ENCODE measurements at places on chromosomes 5 and 9.

DNA sequence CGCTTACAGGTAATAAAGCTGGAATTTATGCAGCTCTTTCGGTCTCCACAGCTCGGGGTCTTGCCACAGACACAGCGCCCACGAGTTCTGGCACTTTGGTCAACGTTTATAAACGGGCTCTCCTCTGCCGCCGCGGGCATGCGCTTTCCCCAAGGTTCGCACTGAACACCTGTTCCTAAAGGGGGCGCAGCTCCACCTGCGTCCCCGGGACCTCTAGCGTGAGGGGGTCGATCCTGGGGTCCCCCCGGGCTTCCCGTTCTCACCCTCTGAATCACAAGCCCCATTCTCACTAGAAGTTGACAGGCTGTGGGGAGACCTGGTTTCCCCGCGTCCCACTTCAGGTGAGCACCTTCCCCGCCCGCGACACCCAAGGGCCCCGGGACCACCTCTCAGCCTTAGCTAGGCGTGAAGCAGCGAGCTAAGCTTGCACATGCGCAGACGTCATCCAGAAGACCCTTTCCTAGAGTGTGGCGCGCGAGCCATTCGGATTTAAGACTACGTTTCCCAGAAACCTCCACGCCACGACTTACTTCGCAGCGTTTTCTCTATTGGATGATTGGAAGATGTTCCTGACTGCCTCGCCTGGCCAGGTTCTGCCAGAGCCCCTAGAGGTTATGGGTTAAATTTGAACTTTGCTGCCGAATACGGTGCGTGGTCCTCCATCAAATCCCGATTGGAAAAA lies 21.3 kb upstream of the ZNF782 start:
- peak; percentile 65 for DNase-seq

GRCh38 chr9:107471552-107471951 lies 18.0 kb downstream of the KLF4 start:
- no peak for DNase-seq

GRCh38 chr5:72921886-72922285 lies 34.0 kb upstream of the FCHO2 start:
- no peak for DNase-seq

DNA sequence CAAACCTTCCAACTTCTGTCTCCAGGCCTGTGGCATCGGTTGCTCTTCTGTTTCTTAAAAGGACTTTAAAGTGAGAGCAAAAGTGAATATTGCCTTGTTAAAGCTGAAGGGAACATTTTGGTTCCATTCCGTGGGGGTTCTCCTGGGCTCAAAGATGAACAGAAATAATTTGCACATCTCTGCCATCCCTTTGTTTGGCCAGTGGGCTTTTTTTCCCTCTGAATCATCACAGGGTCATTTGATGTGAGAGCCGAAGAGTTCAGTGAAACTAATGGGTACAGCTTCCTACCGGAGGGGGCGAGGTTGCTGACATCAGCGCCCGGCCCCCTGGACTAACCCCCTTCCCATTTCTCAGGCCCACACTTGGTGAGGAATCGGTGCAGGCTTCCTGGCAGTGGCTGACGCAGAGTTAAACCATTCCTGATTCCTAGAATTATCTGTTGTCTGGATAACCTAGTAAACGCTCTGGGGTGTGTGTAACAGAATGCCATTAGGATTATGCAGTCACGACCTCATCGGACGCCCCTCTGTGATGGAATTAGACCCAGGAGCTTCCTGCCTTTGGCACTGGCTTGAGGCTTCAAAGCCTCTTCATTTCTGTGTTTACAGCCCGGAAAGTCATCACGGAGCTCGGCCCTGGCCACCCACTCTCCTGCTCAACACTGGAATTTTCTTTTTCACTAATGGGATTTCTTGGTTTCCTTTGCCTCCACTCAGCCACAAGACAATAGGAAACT lies 61.6 kb upstream of the RPL26L1 start:
- DNase-seq: peak; percentile 34
